ENCODE measurements at places on chromosomes 2 and 18. TPM values are rescaled to one million over a fixed set of nuclear protein-coding genes. Genes with fewer than 3 reads are reported as not detected.

ACTG2 gene
- total RNA-seq, result 0.81 TPM

TPRKB gene
- total RNA-seq, result 50.0 TPM

CNDP1 gene
- total RNA-seq, result not detected

DNA sequence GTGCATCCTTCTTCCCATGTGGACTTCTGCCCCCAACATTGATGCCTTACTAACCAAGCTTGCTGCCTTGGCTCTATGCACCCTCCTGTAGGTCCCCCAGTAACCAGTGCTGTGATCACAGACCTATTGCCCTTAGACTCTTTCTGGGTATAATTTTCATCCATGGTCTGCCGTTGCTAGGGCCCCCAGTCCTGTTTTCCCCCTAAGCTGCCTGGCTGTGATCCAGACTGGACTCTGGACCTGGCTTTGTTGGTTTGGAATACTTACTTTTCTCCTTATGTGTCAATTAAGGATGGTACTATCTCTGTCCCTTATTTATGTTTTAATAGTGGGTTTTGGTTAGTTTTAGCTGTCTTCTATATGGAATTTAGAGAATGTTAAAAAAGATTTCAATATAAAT is 26.0 kb downstream of the ATP9B start:
- no peak for DNase-seq

GRCh38 chr2:8441986-8442385 is 239.9 kb upstream of the ID2 start:
- no peak for DNase-seq

DNA sequence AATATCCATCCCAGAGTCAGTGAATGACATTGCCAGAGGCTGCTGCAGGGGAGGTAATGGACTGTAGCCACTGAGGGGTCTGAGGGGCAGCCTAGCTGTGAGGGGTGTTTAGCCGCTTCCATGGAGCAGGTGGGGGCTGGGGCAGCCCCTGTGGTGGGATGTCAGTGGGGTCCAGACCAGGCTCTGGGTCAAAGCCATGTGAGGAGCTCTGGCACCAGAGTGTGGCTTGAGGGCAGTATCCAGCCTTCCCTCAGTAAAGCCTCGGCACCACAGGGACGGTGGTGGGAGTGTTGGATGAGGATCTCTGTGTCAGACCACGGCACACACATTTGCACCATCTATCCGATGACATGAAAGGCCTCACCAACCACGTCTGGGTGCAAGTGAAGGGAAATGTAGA is 85.0 kb downstream of the INHBB start:
- no peak for DNase-seq

DNA sequence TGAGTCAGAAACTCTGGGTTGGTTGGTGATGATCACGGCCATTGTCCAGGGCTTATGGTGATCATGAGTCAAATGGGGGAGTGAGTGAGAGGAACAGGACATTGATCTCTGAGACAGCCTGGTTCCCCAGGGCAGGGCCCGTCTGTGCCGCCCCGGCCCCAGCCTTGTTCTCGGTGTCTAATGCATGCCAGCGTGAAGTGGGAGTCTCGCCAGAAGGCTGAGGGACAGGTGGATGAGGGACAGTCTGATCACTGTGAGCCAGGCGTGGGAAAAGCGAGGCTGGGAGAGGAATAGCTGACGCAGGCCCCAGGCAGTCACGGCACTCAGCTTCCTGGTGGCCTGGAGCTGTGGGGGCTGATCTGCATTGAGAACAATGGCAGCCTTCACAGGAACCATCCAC is 208.3 kb upstream of the HDAC4 start:
- no peak for DNase-seq

Measured in activated CD8-positive, alpha-beta T cell treated with anti-CD3 and anti-CD28 coated beads, Interleukin-2, amount 10 ng/mL, durations not matched to agents 7 days and 5 days (primary cell).